Kasumi-1 (cell line): ENCODE measurements at places on chromosomes 7 and 10.

DNA sequence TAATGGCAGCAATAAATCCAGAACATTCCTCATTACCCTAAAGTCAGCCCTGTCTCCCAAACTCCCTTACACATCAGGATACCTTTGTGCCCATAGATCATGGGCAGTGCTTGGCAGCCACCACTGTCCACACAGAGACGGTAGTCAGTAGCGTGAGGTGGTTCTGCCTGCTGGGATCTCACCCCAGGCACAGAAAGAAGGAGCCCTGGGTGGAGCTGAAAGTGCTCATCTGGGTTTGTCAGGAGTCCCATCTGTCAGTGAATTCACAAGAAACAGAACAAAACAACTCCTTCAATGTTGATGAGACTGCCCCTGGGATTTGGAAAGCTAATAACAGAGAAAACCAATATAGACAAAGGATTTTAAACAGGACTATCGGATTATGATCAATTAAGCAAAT lies 90.2 kb upstream of the PRSS58 start:
- no peak for DNase-seq

DNA sequence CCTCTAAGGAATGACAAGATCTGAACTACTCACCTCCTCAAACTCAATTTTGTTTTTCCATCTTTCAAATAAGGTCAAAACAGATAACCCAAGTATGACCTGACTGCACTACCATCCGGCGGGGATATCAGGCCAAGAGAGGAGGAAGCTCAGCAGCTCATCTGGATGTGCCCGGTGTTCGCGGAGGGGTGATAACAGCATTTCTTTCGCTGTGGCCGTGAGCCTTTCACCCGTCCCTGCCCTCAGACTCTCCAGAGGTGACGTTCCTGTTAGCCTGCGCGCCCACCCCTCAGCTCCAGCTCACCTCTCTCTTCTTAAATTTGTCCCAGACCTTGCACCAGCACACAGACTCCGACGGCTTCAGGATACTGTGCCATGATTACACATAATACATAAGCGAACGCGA lies 526 bp downstream of the ZNF248 start:
- peak; percentile 50 for DNase-seq

DNA sequence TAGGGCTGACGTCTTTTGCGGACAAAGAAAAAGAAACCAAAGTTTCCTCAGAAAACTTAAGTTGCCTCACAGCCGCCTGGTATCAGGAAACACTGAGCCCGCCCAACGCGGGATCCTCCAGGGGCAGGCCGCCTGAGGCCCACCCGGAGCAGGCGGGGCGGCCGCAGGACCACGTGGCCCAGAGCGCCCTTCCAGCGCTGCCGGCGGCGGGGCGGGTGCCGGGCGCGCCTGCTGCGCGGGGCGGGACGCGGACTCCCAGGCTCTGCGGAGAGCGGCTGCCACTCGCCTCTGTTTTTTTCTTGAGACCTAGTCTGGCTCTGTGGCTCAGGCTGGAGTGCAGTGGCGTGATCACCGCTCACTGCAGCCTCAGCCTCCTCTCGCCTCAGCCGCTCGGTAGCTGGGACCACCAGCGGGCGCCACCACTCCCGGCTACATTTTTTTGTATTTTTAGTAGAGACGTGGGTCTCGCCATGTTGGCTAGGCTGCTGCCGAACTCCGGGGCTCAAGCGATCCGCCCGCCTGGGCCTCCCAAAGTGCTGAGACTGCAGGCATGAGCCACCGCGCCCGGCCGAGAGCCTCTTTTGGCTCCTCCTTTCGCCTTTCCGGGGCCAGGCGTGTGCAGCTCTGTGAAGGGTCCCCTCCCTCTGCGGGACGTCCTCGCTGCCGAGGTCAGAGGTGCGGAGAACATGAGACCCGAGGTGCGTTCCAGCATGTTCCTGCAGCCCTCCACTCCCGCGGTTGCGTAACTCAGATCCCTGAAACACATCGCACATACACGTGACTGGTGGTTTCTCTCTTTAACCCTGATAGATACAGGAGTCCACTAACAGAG lies 11.6 kb upstream of the HNRNPF start:
- peak; percentile 91 for DNase-seq

DNA sequence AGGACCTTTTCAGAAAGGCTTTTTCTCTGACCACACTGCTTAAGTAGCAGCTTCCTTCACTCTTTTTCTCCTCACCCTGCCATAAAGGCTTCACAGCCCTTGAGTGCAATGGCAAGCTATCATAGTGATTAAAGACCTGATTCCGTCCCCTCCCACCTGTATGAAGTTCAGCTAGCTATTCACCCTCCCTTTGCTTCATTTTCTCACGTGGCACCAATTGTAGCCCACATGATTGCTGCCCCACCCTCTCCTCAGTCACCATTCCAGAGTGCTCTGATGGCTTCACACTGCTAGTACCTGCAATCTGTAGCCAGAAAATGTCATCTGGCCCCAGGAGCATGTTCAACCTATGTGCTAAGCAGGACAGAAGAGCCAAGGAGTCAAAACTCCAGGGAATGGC lies 523.8 kb downstream of the GRM8 start:
- no peak for DNase-seq

DNA sequence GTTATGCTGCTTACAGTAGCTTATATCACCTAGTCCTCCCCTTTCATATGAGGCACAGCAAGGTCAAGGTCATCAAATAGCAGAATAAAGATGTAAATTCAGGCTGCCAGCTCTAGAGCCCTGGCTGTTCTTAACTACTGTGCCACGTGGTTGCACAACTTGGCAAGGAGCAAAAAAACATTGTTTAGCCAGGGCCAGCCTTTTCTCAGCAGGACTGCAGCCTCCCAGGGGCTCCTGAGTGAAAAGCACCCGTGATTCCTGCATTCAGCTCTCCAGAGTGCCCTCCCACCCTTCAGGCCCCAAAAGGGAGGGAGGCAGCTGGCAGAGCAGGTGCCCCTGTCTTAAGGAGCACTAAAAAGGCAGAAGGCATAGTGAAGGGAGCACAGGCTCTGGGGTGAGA lies 31.8 kb upstream of the TM9SF3 start:
- no peak for DNase-seq

- DNase-seq, result no peak
Measured at GRCh38 chr7:16271990-16272665, 149.2 kb downstream of the CRPPA start.

DNA sequence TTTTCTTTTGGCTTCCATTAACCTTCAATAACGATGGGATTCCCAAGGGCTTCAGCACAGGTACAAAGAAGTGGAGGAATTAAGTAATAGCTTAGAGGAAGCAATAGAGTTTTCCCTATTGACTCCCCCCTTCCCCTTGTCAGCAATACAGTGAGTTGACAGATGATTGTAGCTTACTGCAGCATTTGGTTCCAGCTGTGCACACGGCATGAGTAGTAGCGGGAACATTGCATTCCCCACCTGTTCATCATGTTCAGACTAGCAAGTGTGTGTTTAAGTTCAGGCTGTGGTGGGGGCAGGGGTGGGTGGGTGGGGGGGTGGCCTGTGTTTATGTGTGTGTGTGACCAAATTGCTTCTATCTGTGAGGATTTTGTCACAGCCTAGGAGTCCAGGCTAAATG lies 4.6 kb upstream of the ADRA2A start:
- no peak for DNase-seq

DNA sequence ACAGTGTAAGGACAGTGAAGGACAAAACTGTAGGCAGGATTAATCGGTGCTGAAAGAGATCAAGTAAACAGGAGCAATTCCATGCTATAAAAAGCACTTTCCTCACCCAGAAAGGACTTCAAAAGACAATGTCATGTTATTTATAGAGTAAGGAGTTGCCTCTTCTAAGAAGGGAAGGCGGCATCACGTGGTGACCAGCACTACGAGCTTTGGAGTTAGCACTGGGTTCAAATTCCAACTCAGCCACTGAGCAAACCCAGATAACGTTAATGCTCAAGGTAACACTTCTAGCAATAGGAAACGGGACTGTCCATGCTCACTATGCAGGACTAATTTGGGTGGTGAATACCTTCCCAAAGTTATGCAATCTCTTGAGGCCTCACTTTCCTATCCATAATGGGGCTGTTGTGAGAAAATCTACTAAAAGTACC lies 715 bp upstream of the PANK1 start:
- peak; percentile 70 for DNase-seq

- no peak for DNase-seq
Measured at GRCh38 chr7:154867068-154867467, 135.9 kb downstream of the PAXIP1 start.

DNA sequence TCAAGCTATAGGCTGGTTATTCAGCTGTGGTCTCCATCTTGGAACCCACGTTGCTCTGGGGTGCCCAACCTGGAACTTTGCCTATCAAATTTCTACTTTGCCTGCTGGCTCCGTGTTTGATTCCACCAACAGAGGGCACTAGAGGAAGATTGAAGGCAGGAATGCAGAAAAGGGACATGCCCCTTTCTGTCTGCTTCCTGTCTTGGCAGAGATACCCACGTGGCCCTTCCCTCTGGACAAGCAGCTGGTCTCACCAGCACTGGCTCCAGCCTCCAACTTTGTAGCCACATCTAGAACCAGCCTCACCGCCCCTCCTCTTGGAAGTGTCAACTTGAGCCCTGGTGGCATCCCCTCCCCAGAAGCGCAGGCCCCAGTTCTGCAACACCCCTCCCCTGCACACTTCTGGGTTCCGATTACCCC lies 52.1 kb upstream of the ZNF438 start:
- peak; percentile 95 for DNase-seq

DNA sequence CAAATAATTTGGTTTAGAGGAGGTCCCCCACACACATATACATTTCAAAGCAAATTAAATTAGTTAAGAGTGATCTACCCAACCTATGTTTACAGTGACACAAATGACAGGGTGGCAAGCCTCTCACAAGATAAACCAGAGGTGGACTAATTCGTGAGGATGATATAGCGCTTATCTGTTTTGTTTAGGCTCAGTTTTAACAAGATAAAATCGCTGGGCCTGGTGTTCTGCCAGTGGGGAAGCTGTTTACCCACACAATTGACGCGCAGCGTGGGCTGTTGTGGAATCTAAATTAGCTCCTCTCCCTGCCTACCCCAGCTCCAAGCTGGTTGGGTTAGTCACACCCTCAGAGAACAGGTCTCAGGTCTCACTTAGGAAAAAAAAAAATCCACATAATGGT lies 16.7 kb upstream of the PLXNA4 start:
- no peak for DNase-seq

DNA sequence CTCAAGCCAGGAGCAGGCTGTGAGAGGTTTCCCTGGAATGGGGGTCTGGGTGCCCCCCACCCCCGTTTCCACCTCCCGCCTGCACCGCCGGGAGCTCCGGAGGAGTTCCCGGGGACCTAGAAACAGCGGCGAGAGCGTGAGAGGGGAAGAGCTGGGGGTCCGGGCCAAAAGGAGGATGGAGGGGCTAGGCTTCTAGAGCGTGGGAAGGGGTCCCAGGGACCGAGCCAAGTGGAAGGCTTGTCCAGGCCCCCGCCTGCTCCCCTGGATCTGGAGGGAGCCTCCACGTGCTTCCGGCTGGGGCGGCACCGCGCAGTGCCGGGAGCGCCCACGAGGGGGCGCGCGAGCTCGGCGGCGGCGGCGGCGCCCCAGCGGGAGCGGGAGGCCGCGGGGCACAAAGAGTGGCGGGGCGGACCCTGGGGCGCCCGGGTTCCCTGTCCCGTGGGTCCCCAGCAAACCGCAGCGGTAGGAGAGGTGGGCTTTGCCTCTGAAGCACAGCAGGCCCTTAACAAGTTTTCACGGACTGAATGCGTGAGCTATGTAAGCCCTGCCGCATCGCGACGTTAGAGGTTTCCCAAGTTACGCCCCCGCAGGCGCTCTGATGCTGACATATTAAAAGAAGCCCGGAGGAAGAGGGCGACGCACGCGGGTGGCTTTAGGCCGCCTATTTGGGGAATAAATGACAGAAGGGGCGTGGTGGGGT lies 104.4 kb upstream of the LRRC4 start:
- peak; percentile 61 for DNase-seq

- no peak for DNase-seq
Measured at GRCh38 chr7:88399696-88400240, 93.1 kb upstream of the STEAP4 start.

DNA sequence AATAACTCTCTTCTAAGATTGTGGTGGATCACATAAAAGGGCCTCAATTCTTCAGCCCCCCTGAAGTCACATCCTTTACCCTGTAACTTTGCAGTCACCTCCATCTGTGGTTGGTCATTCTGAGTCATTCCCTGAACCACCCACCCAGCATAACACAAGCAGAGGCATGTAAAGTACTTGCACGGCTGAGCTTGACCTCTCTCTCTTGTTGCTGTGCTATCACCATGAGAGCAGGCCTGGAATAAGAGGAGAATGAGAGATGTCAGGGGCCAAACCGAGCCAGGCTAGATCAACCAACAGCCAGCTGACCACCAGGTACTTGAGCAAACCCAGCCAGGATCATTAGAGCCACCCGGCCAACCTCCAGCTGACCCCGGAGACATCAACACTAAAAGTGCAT lies 13.5 kb upstream of the STK17A start:
- DNase-seq, result no peak

GRCh38 chr7:108097703-108098102 lies 32.5 kb downstream of the LAMB4 start:
- DNase-seq, result peak; percentile 18

DNA sequence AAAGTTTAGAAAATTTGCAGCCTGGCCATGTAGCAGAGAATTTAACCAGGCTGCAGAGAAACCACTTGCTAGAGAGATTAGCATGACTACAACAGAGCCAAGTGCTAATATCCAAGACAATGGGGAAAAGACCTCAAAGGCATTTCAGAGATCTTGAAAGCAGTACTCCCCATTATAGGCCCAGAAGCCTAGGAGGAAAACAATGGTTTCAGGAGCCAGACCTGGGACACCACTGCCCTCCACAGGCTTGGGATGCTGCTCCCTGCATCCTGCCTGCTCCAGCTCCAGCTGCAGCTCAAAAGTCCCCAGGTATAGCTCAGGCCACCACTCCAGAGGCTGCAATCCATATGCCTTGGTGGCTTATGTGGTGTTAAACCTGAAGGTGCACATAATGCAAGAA lies 101.5 kb upstream of the TMEM72 start:
- no peak for DNase-seq

- DNase-seq, result no peak
Measured at GRCh38 chr10:72255977-72256729, 17.6 kb upstream of the DDIT4 start.

GRCh38 chr10:60615541-60615940 lies 162.7 kb upstream of the CDK1 start:
- DNase-seq, result no peak

DNA sequence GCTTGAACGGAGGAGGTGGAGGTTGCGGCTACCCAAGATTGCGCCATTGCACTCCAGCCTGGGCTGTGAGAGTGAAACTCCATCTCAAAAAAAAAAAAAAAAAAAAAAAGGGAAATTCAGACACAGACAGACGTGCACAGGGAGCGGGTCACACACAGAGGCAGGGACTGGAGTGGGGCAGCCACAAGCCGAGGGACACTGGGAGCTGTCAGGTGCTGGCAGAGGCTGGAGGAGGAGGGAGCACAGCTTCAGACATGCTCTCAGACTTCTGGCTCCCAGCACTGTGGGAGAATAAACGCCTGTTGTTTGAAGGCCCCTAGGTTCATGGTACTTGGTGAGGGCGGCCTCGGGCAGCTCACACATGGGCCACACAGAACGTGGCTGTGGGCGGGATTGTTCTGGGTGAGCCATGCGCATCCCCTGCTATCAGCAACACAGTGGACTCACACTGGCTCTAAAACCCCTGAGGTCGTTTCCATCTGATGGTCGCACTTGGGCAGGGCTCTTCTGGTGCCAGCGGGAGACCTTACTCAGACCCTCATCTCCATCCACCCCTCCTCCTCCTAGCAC lies 375.9 kb downstream of the DNAJB6 start:
- no peak for DNase-seq

GRCh38 chr7:98483964-98484545 lies 83.2 kb upstream of the BAIAP2L1 start:
- DNase-seq, result no peak

GRCh38 chr7:33794959-33795358 lies 110.4 kb upstream of the BMPER start:
- no peak for DNase-seq
